ENCODE measurements at places on chromosomes 2 and 18. TPM values are rescaled to one million over a fixed set of nuclear protein-coding genes. Genes with fewer than 3 reads are reported as not detected.

Gene ONECUT2
- polyA plus RNA-seq: 3.9 TPM

Gene SLC9A2
- polyA plus RNA-seq: 0.09 TPM

Gene CFC1
- polyA plus RNA-seq: 29.9 TPM

Gene SLC14A1
- not detected for polyA plus RNA-seq
